WTC11 (cell line): ENCODE measurements at places on chromosomes 5 and 9. TPM values are rescaled to one million over a fixed set of nuclear protein-coding genes. Genes with fewer than 3 reads are reported as not detected.

Gene PLAC8L1
- 0.30 to 0.77 TPM (median 0.55 TPM) in 3 replicates for total RNA-seq

Gene CAPSL
- not detected in 3 replicates for total RNA-seq

Gene SPAAR
- total RNA-seq = 0.23 to 0.33 TPM in 2 of 3 replicates, not detected in the other

Gene FBXW11
- total RNA-seq = 48.4 to 52.2 TPM (median 51.2 TPM) in 3 replicates

DNA sequence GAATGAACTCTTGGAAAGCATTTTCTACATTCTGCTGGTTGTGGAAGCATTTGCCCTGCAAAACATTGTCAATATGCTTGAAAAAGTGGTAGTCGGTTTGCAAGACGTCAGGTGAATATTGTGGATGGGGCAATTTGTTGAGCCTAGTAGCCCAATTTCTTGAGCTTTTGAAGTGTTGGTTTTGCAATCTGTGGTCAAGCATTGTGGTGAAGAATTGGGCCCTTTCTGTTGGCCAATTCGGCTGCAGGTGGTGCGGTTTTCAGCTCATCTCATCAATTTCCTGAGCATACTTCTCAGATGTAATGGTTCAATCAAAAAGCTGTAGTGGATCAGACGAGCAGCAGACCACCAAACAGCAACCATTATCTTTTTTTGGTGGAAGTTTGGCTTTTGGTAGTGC is 426.8 kb upstream of the CDH9 start:
- no peak overlapping the region for H3K4me3 ChIP-seq
- DNase-seq = no peak
- H3K4me1 ChIP-seq = peaks cover 11% of the 10 kb centered on the region
- no peak overlapping the region for H3K27ac ChIP-seq
- H3K27me3 ChIP-seq = no peaks in the 10 kb centered on the region

GRCh38 chr5:17224858-17225511 is 7.6 kb downstream of the BASP1 start:
- H3K27ac ChIP-seq = peak overlapping the region; percentile 22; the same call in 1 of the 2 replicates
- H3K4me1 ChIP-seq = peaks cover 82% of the 10 kb centered on the region
- DNase-seq = no peak
- no peaks in the 10 kb centered on the region for H3K27me3 ChIP-seq
- no peak overlapping the region for H3K4me3 ChIP-seq
- H3K36me3 ChIP-seq = peaks cover 12% of the 10 kb centered on the region

DNA sequence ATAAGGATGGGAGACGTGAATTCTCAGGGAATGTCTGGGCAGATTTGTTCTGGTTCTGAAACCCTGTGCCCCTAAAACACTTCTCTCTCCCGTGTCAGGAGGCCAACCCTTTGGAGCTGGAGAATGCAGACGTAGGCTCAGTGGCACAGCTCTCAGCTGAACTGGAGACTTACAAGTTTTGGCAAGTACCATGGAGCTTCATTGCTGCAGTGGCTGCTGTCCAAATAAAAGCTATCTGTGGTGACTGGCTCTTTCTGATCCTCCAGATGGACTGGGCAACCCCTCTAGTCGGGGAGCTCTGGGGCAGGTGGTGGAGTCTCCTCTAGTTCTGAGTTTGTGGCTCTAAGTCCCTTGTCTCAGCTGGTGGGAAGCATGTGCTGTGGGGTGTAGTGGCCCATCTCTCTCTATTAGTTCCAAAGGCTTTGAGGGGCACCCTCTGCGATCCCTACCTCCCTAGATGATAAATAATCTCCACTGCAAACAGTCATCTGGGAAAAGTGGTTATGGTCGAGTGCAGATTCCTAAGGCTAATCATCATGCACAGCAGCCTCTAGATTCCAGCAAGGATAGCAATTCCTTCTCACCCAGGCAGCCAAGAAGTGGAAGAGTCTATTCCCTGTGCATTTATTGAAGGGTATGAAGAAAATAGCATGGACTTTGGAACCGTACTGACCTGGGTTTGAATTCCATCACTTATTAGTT is 204.2 kb upstream of the KLF4 start:
- no peaks in the 10 kb centered on the region for H3K4me1 ChIP-seq
- H3K27ac ChIP-seq = no peak overlapping the region
- no peaks in the 10 kb centered on the region for H3K27me3 ChIP-seq
- DNase-seq = no peak
- peaks cover 4% of the 10 kb centered on the region; the same call in 1 of the 2 replicates for H3K36me3 ChIP-seq

- no peak for DNase-seq
- H3K27ac ChIP-seq = no peak overlapping the region
- no peak overlapping the region for H3K4me3 ChIP-seq
- no peaks in the 10 kb centered on the region for H3K27me3 ChIP-seq
- H3K4me1 ChIP-seq = no peaks in the 10 kb centered on the region
Observed at GRCh38 chr9:18639911-18640310, 166.0 kb downstream of the ADAMTSL1 start.
